Small intestine (tissue), 16 donors: ENCODE measurements at places on chromosomes 5 and 9.

DNA sequence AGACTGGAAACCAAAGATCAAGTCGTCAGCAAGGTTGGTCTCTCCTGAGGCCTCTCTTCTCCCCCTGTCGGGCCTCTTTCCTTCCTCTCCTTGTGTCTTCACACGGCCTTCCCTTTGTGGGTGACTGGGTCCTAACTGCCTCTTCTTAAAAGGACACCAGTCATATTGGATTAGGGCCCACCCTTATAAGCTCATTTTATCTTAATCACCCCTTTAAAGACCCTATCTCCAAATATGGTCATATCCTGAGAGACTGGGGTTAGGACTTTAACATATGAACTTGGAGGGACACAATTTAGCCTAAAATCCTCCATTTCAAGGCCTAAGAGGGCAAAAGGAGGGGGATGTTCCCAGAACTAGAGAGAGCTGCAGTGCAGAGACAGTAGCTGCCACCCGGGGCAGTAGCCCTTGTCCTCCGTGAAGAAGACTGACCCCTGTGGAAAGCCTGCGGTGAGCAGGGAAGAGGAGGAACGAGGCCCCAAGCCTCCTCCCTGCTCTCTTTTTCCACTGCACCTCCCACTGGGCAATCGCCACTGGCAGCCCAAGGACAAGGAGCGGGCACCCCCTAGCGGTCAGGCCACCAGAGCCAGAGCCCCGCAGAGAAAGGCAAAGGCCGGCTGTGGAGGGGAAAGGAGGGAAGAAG is 34.9 kb downstream of the CFAP90 start:
- peak; percentile 58 for DNase-seq

DNA sequence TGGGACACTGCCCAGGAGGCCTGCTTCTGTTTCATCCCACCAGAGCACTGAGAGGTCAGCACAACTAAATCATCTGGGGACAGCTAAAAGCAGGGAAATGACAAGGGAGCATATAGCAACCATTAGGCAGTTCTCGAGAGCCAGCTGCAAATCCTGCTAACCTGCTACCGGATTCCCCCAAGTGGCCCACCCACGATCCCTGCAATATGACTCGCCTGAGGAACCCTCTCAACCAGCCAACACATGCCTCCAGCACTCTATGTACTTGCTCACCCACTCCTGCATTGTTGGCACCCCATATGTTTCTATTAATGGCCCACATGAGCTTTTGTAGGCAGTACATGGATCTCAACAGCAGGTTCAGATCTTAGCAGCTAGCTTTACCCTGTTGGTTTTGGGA is 326.0 kb downstream of the GABRG2 start:
- no peak for DNase-seq

DNA sequence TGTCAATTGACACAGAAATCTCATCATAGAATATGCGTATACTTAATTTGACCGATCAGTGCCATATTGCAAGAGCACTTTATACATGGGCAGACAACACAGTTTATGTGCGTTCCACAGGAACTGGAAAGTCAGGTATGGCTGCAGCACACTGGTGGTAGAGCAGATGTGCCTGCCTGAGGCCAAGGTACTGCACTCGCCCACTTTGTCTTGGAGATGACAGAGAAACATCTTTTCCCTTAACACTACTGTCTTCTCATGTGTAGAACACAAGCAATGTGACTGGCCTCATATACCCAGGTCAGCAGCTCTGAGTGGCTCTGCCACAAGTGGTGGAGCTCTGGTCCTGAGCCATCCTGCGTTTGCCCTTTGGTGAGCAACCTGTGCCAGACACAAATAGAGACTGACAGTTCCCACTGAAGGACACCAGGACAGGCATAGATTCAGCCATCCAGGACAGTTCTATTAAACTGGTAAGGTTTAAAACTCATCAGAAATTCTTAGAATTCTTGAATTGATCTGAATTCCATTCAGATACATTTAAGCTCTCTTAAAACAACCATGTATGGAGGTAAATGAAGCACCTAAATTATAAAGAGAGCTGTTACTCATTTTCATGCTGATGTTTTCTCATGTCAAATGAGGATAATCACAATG is 21.0 kb upstream of the PPP2CA start:
- DNase-seq: no peak

GRCh38 chr5:181281984-181282316 is 21.0 kb upstream of the TRIM52 start:
- DNase-seq: no peak

DNA sequence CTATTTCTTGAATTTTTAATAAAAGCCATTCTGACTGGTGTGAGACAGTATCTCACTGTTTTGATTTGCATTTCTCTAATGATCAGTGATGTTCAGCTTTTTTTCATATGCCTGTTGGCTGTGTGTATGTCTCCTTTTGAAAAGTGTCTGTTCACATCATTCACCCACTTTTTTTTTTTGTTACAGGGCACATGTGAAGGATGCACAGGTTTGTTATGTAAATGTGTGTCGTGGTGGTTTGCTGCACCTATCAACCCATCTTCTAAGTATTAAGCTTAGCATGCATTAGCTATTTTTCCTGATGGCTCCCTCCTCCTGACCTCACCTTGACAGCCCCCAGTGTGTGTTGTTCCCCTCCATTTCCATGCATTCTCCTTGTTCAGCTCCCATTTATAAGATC is 39.3 kb upstream of the IFNE start:
- no peak for DNase-seq

GRCh38 chr9:89738137-89738932 is 133.5 kb downstream of the GADD45G start:
- peak; percentile 29 for DNase-seq

DNA sequence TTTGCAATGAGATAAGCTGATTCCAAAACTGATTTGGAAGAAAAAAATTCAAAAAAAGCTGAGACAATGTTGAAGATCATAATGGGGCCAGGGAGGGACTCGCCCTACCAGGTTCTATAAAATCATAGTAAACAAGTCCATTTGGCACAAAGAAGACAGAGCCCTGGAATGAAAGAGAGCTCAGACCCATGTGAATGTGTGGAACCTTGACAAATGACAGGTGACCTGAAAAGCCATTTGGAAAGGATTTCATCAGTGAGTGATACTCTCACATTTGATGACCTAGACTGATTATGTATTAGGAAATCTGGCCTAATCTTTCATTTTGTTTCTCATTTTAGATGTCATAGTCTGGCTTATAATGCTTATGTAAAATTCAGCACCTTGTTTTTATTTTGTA is 26.8 kb downstream of the SPTAN1 start:
- DNase-seq: no peak

DNA sequence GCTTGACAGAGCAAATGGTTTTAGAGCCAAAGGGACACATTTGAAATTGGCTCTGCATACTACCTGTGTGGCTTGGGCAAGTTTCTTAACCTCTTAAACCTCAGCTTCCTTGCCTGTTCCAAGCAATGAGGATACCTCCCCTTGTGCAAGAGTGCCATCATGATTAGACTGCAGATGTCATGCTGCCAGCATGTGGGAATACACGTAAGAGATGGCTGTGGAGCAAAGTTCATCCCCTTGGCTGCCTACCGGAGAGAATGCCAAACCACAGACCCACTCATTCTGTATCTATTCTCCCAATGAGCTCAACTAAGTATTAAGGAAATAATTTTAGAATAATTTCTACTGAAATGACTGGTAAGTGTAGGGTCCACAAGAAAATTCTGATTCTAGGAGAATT is 101.3 kb downstream of the WDR41 start:
- peak; percentile 35 for DNase-seq

GRCh38 chr9:128275198-128276007 is at the start of gene GOLGA2:
Gene GOLGA2, minus strand, starts transcription at chr9:128276007. Its CDS starts 31 bp downstream, at chr9:128275976.
- DNase-seq: peak; percentile 71

DNA sequence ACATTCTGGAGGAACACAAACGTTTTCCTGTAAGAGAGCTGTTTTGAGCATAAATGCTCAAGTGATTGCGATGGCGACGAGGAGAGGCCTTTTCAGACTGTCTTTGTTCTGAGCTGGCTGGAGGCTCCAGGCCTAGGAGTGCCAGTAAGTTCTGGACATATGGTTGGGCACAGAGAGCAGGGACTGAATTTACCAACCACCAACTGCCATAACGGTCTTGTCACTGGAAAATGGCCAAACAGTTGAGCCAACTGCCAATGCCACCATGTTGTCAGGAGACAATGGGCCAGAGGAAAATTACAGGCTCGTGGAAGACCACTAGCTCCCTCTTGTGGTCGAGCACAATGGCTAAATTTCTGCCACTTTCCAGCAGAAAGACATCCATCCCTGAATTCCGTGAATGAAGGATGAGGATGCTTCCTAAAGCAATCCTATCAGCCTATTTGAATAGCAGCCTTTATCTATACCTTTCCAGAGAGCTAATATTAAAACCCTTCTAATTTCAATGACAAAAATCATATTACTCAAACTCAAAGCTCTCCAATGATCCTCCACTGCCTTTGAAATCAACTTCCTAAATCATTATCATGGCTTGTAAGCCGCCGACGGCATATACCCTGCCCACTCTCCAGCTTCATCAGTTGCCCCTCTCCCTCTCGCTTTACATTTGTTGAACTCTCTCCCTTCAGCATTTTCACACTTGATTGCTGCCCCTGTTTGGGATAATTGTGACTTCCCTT is 66.9 kb upstream of the GLIS3 start:
- DNase-seq: peak; percentile 48

DNA sequence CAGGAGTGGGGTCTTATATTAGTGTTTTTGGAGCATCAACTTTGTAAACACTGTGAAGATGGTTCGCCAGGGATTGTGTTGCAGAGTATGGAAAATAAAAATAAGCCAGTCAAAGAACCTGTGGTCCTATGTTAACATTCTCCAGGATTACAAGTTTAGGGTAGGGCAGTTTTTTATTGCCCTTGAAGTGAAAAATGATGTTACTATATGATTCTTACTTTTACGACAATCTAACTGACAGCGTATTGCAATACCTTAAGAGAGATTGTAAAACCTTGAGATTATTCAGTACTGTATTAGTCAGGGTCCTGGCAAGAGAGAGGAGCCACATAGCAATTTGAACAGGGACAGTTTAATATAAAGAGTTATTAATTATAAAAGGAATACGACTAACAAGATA is 144.7 kb upstream of the ZNF608 start:
- no peak for DNase-seq

DNA sequence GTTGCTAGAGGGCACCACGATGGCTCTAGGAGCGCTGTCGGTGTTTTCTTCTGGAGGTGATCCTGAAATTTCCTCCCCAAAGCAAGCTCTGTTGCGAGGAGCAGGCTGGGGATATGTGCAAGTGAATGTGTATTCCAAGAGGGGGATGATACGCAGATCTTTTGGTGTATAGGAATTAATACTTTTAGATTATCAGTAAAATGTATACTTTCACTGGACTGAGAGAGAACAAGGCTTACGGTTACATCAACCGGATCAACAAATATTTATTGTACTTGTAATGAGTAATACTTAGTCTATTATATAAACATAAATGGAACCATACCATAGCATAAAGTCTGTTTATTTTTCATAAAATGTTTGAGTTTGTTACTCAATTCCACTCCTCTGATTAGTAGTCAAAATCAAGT is 632 bp upstream of the PRKAA1 start:
- no peak for DNase-seq

DNA sequence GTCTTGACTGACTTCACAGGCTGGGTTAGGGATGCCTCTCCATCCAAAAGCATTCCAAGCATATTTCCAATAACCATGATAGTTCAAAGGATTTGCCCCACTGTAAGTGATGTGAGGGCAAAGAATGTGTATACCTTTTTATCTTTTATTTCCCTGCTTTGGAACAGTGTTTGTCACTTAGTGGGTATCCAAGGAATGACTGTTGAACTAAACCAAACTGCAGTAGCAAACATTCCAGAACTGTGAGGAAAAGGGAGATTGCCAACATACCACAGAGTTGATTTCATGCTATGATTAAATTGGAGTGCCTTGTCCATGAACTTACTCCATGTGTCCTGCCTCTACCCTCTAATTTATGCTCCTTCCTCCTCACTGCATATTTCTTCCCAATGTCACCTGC is 400.0 kb downstream of the KIAA0825 start:
- no peak for DNase-seq

GRCh38 chr5:78806544-78806943 is 158.0 kb upstream of the LHFPL2 start:
- no peak for DNase-seq

DNA sequence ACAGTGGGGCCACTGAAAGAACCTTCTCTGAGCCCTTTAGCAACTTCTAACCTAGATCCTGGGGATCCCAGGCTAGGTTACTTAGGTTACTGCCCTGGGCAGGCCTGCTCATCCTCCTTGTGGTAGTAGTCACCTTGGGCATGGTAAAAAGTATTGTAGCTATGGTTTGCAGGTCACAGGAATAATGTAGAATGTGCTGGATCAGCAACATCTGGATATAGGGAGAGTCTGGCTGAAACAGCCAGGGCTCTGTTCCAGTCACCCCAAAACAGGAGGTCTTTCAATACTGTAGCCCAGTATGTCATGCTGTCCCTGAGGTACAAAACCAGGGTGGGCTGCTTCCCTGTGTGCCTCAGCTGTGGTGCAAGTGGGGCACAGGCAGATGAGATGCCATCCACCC is 33.6 kb downstream of the UGT3A2 start:
- DNase-seq: no peak

DNA sequence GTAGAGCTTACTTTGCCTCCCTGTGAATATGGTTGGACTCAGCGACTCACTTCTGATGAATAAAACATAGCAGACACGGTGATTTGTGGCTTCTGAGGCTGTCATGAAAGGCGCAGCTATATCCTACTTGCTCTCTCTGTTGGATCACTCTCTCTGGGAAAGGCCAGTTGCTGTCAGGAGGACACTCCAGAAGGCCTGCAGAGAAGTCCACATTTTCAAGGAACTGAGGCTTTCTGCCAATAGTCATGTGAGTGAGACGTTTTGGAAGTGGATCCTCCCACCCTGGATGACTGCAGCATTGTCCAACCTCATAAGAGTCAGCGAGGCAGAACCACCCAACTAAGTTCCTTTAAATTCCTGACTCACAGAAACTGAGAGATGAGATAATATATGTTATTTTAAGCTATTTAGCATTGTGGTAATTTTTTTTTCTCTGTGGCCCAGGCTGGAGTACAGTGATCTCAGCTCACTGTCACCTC is 156.0 kb upstream of the MAST4 start:
- DNase-seq: no peak

DNA sequence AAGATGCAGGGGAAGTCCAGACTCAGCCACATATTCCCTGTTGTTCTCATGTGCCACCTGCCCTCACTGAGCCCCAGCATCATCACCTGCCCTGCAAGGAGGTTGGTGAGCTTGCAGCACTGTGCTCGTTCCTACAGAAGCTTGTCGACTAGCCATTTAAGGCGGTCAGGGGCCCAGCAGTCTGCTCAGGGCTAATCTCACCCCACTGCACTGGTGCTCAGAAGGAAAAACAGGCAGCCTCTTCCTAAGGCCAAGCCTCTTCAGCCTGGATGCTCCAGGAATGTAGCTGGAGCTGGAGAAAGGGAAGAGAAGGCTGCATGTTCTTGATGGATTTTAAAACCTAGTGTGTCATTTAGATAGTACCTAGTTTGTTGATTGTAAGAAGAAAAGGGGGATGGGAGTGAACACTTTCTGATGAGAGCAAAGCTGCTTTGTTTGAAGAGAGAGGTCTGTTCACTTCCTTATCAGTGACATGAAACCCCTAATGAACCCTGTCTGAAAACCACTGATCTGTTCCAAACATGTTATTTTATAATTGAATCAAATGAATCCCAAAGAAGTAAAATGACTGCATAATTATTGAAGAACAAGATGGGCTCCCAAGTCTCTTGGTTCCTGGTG is 10.6 kb upstream of the ASPN start:
- no peak for DNase-seq

GRCh38 chr5:126046846-126047571 is 376.2 kb upstream of the GRAMD2B start:
- DNase-seq: no peak

GRCh38 chr5:83577036-83577636 is 105.6 kb downstream of the VCAN start:
- DNase-seq: peak; percentile 56
